NCI-H510A treated with DMSO at 0.1 percent for 48 hours (cell line): ENCODE measurements at places on chromosomes 6 and 20.

DNA sequence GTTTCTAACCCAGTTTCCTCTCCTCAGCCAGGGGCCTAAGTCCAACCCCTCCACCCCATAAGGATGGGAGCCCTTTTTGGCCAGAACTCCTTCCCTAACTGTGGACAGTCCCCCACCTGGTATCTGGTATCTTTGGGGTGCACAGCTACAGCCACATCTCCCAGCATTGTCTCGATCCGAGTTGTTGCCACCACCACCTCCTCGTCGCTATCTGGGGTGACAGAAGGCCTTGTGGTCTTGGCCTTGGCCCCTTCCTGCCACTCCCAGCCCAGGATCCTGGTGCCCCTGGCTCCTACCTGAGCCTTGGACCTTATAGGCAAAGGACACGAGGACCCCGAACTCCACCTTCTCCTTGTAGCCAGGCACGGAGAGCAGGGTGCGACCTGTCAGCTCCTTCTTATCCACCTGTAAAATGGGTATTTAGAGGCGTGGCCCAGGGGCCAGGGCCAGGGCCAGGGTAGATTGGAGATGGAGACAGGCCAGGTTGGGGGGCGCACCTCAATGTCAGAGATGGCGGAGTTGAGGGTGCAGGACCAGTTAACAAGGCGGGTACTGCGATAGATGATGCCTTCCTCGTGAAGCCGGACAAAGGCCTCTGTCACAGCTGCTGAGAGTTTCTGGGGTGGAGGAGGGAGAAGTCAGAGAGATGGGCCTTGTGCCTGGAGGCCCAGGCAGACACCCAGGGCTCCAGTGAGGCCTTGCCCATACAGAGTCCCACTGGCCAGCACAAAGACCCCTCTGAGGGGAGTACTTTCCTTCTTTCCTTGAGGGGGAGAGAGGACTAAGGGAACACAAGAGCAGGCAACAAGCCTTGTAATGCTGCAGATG, 7.2 kb upstream of the VWA7 start:
- no peak for DNase-seq

DNA sequence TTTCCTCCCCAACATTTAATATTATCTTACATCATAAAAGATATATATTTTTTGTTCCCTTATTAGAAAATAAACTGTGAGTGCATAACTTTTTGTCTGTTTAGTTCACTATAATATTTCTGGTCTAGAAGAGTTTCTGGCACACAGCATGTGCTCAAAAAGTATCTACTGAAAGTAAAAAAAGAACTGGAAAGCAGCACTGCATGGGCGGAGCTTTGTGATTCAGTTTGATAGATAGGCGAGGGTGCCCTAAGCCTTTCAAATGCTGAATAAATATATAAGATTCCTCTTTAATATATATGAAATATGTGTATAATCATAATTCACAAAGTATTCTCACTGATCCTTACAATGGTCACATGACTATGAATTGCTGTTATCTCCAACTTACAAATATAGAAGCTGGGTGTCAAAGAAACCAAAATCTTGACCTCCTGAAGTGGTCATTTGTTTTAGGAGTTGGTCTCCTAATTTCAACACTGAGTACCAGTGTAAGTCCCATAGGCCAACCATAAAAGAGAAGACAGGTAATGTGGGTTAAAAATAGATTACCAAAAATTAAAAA, 50.8 kb downstream of the OR2B2 start:
- no peak for DNase-seq

- DNase-seq: no peak
Observed at GRCh38 chr20:11776687-11777086, 141.0 kb upstream of the BTBD3 start.

GRCh38 chr20:9363673-9364072, 150.7 kb upstream of the LAMP5 start:
- DNase-seq: no peak

- no peak for DNase-seq
Observed at GRCh38 chr20:40999841-41000240, 28.8 kb upstream of the TOP1 start.

DNA sequence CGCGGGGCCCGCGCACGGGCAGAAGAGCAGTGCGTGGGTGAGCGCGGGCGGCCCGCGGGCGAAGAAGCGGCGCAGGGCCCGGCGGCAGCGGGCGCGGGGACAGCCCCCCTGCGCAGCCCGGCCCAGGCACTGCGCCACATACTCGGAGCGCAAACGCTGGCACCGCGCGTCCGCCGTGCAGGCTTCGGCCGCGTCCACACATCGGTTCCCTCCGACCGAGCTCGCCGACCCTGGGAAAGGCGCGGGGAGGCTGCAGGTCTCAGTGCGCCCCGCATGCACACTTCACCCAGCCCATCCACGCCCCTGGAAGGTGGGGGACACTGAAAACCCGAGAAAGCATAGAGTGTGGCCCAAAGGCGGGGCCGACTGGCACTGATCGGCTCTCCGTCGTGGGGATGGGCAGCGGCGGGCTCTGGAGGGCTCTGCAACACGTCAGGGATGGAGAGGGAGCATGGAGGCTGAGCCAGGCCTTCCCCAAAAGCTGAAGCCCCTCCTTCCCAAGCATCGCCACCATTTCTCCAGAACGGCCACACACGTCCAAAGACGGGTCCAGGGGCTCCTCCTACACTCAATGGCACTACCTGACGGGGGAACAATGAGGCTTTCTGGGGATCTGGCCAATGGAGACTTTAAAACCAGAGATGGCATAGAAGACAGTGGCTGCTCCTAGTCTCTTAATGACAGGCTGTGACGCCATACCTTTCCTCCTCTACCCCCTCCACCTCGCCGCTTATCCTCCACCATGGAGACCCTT, 2.0 kb downstream of the GFRA4 start:
- DNase-seq: no peak

DNA sequence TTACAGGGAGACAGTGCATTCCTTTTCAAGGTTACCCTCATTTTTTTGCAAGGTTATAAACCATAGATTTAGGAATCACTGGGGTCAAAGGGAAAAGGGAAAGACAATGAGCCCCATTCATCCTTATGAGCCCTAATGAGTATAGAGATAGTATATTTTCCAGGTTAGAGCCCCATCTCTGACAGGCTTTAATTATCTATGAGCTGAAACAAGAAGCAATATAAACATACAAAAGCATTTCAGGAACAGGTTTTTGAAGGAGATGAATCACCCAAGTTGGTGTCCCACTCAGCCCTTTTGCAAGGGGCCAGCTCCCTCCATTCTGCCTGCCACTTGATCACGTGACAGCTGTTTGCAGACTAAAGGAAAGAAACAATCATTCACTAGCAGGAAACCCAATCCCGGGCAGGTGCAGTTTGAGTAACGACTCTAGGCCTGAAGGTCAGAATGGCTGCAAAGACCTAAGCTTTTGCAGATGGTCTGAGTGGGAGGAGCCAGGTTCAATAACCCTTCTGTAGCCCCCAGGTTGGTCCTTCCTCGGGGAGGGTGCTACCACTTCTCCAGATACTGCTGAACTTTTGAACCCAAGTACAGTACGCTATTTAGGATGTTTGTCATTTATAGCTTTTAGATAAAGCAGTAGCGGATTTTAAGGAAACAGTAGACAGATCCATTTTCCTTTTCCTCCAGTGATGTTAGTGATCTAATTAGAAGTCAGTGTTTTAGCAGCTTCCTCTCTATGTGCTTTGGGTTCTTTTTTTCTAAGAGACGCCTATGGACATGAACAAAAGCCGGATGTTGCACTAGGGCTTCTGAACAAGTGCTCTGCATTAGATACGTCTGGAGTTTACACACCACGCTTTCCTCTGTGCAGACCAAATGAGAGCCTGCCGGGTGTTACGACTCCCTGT, 253.2 kb downstream of the SOX4 start:
- peak; percentile 97 for DNase-seq
